ENCODE measurements at places on chromosomes 11 and 22.

- no peak for DNase-seq
Measured at GRCh38 chr11:14320020-14320419, 39.0 kb downstream of the RRAS2 start.

GRCh38 chr11:3907590-3907989 lies 52.1 kb downstream of the STIM1 start:
- no peak for DNase-seq

DNA sequence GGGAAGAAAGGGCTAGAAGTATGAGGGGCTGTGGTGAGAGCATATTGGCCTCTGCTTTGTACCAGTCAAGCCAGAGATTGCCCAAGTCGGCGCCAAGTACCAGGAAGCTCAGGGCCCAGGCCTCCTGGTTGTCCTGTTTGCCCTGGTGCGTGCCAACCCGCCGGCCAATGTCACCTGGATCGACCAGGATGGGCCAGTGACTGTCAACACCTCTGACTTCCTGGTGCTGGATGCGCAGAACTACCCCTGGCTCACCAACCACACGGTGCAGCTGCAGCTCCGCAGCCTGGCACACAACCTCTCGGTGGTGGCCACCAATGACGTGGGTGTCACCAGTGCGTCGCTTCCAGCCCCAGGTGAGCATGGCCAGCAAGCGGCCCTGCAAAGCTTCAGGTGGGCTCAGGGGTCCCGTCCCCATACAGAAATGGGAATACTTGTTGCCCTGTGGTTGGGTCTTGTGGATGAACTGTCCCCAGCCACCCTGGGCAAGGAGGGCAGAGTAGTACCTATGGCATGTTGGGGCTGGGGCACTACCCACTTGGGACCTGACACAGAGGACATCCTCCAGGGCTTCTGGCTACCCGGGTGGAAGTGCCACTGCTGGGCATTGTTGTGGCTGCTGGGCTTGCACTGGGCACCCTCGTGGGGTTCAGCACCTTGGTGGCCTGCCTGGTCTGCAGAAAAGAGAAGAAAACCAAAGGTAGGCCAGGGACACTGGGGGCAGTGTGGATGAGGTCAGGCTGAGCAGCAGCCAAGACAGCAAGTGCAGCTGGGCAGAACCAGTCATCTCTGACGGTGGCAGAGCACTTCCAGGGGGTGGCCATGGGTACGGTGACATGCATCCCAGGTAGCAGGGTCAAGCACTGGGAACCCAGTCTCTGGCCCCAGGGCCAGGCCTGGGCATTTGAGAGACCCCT lies 2.1 kb downstream of the TMEM25 start:
- DNase-seq: no peak

- no peak for DNase-seq
Measured at GRCh38 chr11:14193644-14194043, 165.3 kb downstream of the RRAS2 start.

DNA sequence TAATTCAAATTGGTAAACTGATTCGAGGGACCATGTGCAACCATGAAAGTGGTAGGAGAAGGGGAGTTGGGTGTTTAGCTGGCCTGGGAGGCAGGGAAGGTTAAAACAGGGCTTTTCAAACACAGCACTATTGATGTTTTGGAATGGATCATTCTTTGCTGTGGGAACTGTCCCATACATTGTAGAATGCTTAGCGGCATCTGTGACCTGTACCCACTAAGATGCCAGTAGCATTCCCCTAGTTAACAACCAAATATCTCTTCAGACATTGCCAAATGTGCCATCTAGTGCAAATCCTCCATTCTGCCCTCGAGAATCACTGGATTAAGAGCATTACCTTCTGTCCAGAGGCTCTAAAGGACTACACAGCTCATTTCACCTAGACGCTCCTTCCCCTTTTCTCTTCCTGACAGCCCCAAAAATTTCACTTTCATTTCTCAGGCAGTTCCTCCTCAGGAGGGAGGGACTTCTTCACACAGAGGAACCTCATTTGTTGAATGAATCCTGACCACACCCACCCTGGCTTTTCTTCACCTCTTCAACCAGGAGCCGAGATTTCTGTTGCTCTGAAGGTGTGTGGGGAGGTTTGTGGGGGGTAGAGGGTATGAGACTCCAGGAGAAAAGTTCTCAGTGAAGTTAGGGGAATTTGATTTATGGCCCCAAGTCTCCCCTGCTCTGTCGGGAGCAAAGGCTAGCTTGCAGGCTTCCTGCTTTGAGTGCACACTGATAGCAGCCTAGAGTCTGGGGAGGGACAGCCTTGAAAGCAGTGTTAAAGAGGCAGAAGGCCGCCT lies at the start of gene TRIM34:
TSS of gene TRIM34 (plus strand) at position 513 of the 791 bp plus-strand sequence. CDS start 7,331 bp downstream, outside the sequence.
- peak; percentile 52 for DNase-seq

- DNase-seq: no peak
Measured at GRCh38 chr11:14114269-14114668, 151.7 kb downstream of the SPON1 start.

DNA sequence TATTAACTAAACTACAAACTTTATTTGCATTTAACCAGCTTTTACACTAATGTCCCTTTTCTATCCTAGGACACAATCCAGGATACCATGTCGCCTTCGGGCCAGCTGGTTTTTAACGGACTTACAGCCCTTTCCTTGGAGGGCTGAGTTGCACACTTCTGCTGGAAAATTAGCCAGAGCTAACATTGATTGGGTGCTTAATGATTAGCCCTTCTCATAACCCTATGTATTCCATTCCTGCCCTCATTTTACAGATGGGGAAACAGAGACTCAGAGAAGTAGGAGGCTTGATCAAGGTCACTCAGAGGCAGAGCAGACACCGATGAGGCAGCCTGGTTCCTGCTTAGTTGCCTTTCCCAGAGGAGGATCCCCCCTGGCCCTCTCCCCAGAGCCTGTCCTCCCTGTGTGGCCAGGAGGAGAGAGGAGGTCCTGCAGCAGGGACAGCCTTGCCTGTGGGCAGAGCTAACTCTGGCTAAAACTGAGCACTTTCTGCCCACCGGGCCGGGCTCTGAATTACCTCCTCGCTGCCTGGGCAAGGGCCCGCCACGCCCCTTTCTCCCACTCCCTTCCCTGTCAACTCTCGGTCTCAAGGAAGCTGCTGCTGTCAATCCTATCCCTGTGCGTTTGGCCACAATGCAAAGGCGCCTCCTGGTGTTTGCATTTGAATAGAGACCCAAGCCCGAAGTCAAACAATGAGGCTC lies 59.6 kb upstream of the PAX6 start:
- DNase-seq: peak; percentile 96

- no peak for DNase-seq
Measured at GRCh38 chr11:71070490-71071453, 181.6 kb downstream of the SHANK2 start.

- DNase-seq: peak; percentile 97
Measured at GRCh38 chr11:72222907-72223614, 1.5 kb upstream of the INPPL1 start.

DNA sequence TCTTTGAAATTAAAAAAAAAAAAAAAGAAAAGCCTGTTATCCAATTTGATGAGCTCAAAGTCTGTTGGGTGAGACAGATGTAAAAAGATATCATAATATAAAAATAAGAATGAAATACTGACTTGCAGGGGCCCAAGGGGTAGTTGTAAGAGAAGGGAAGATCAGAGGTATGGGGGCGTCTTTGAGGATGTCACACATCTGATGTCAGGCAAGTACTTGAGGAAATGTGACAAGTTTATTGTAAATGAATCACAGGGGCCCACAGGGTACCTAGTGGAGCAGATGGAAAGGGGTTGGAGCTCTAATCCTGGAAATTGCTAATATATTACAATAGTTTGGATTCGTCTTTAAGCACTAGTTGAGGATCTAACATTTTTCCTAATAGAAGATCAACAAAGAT lies 131.6 kb downstream of the MAML2 start:
- DNase-seq: no peak

DNA sequence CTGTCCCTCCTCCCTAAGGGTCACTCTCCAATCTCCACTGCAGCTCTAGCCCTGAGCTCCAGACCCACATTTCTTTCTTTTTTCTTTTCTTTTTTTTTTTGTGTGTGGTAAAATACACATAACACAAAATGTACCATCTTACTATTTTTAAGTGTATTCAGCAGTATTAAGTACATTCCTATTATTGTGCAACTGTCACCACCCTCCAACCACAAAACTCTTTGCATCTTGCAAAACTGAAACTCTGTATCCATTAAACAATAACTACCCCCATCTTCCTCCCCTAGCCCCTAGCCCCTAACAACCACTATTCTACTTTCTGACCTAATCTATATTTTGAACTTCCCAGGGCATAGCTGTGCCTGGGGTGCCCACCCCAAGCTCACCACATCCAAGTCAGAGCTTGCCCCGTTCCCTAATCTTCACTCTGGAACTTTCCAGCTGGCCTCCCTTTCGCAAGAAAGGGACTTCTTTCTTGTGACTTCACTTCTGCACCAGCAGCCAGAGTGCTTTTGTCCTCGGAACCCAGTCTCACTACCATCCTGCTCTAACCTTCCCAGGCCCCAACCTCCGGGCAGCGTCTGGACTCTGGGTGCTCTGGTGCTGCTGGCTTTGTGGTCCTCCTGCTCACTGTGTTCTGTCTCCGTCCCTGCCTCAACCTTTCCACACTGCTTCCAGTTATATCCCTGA lies 30.7 kb downstream of the PARVG start:
- DNase-seq: no peak

DNA sequence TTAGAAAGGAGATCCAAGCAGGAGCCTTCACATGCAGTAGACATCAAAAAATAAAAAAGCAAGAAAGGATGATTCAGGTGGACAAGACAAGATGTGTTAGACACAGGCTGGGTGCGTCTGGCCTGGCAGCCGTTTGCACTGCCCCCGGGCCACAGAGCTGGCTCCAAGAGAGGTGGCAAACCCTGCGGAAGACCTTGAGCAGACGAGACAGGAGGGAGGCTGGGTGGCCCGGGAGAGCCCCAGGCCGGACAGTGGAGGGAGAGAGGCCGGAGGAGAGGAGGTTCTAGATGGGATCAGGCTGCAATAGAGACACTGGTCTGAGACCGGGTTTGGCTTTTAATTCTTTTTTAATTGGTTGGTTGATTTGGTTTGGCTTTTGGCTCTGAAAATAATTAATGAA lies 69.6 kb upstream of the TTLL12 start:
- DNase-seq: no peak

DNA sequence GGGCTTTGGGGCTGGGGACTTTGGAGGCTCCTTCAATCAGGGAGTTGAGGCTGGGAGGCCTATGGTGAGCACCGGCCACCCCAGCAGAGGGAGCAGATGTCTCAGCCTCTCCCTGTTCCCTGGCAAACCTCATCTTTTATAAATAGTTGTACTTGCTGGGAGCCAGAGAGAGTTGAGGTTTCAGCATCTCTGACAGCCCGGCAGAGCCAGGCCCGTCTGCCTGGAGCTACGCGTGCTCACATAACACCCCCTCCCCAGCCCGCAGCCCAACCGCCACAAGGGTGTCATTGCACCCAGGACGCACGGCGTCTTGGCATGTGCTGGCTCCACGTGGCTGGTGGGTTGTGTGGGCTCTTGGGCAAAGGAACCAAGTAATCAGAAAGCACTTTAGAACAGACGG lies 127.1 kb downstream of the CHST1 start:
- DNase-seq: no peak

DNA sequence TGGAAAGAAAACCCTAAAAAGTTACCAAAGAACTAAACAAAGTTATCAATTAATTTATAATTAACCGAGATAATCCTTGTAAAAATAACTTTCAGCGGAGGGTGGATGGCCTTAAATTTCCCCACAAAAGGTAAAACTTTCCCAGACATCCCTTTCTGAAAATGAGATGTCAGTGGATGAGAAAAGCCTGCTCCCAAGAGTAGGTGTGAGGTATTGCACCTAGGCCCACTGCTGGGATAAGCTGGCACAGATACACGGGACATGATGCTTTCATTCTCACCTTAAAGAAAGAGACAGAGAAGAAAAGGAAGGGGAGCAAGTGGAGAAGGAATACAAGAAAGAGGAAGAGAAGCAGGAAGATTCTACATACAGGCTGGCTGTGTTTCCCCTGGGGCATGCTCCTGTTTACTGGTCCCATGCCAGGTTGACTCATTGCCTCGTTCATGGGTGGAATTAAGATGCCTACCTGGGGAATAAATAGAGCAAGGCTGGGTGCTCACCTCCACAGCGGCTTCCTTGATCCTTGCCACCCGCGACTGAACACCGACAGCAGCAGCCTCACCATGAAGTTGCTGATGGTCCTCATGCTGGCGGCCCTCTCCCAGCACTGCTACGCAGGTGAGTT lies at the start of gene SCGB2A2:
TSS of gene SCGB2A2 (plus strand) at position 505 of the 625 bp plus-strand sequence. CDS start at position 564, 59 bp downstream.
- no peak for DNase-seq

- DNase-seq: no peak
Measured at GRCh38 chr11:65530157-65530496, 5.2 kb downstream of the SCYL1 start.

- peak; percentile 38 for DNase-seq
Measured at GRCh38 chr11:78961937-78962701, 387.5 kb upstream of the NARS2 start.

GRCh38 chr11:3959015-3959902 lies 103.8 kb downstream of the STIM1 start:
- DNase-seq: peak; percentile 40

DNA sequence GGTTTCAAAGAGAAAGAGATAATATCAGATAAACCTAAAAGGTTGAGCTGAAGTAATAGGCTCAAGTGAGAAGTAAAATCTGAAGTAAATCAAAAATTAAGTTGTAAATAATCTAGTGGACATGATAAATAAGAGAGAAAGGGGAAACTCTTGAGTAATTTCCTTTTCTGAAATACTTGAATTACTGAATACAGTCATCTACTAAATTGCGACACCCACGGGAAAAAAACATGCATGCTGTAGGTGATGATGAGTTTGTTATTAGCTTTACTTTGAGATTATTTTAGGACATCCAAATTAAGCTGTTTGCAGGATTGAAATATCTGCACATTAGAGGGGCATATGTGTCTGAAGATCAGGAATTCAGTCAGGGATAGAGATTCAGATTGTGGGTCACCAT lies 50.0 kb upstream of the CARD18 start:
- DNase-seq: peak; percentile 41

DNA sequence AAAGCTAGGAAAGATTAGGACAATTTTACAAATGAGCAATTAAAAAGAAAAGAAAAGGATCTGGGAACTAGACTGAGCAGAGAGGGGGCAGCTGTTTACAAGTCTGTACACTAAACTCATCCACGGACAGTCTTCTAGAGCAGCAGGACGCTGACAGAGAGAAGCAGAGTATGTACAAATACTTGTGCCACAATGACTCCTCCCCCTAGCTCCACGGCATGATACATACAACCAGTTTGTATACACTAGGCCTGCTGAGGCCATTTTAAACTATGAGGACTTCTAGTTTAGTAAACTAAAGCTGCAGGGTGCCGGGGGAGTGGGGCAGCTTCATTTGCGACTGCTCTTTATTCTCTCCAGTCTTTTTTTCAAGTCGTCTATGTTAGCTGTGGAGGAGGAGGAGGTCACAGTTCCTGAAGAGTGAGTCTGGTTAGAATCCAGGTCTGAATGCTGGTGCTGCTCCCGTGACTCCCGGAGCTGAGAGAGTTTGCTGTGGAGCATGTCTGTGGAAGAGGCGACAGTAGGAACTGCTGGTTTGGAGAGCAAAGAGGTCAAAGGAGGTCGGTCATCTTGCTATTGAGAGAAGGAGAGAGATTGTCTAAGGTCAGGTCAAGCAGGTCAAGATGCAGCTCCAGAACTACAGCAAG lies 24.8 kb downstream of the F2 start:
- no peak for DNase-seq
